ENCODE measurements at places on chromosomes 5 and 9.

DNA sequence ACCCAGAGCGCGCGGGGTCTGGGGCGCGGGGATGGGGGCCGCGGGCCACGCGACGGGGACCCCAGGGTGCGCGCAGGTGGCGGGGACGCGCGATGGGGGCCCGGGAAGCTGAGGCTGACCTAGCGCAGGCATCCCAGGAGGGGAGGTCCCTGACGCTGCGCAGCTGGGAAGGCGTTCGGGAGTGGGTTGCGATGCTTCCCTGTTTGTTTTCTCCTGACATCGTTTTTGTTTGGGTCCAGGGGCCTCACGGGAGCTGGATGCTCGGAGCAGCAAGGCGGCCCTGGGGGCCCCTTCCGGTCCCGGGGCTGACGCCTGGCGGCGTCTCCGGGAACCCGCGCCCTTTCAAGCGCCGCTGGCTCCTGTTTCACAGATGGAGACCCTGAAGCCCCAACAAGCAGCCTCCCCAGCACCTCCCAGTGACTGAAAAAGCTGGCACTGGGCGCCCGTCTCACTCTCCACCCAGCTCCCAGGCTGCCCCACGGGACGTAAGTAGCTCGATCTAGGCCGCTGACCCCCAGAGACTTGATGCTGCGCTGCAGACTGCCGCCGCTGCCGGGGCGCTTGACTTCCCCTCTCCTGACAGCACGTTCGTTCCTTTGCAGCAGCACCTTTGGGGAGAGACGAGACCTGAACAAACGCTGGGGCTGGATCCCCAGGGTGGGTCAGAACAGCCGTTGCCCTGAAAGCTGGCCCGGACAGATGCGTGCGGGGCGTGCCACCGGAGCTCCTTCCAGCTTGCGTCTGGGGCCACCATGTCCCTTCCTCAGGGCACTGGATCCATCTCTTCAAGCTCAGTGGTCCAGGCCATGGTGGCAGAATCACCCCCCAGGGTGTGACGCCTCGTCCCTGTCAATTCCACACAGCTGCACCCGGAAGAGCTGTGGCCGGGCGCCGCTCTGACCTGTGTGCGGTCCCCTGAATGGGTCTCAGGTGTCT lies 593 bp downstream of the BRD3OS start:
- peak; percentile 32 for DNase-seq

GRCh38 chr9:121735065-121735792 lies 83.8 kb downstream of the DAB2IP start:
- no peak for DNase-seq

DNA sequence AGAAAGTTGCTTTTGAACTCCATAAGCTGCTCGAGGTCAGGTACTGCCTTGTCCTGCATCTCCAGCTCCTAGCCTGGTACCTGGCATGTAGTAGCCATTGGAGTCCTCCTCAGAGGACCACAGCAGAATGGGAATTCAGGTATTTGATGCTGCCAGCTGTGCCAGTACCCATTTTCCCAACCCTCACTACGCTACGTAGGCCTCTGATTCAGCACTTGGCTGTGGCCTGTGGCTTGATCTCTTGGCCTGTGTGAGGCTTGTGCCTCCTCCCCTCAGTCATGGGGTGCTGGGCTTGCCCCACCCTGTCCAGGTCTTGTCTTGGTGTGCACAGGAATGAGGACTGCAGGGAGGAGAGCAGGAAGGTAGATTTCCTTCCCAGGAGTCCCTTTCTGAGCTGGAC lies 11.8 kb downstream of the OTULIN start:
- DNase-seq = no peak

DNA sequence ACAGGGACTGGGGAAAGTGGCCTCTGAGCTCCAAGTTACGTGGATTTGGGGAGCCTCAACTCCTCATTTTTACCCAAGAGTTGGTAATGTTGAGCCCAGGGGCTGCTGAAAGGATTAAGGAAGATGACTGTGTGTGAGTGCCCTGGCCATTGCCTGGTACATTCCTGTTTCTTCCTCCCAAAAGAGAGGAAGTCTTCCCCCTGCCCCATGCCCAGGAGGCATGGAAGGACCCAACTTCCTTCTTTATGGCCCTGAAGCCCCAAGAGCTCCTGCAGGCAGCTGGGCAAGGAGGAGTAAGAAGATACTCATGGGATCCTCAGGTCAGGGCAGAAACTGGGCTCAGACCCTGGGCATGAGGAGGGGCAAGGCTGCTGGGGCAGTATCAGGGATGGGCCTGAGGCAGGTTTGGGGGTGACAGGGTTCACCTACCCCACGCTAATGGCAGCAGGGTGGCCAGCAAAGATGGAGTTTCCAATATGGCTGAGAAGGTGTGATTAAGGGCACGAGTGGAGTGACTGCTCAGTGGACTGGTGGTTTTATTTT lies 118.3 kb upstream of the MVB12B start:
- no peak for DNase-seq

GRCh38 chr9:6938447-6938846 lies 180.7 kb downstream of the KDM4C start:
- no peak for DNase-seq

DNA sequence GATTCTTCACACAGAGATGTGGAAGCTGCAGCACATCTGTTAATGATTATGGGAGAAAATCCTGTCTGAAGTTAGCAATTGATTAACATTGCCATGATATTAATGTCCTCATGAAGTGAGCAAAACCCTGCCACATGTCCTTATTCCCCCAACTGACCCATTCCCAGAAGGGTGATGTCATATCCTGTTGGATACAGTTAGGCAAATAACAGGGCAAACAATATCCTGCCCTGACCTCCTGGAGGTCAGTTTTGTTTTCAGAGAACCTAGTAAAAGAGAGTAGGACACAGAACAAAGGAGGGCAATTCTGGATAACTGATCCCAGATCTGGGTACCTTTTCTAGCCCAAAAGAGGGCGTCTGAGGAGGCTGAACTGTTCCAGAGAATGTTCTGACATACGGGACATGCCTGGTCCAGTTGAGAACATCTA lies 11.0 kb downstream of the ABLIM3 start:
- no peak for DNase-seq

GRCh38 chr9:76876098-76876497 lies 29.8 kb downstream of the PRUNE2 start:
- DNase-seq = no peak

GRCh38 chr9:106864373-106865143 lies 1.6 kb downstream of the ZNF462 start:
- DNase-seq = no peak

- DNase-seq = no peak
These were observed 121.4 kb upstream of the C6 start for GRCh38 chr5:41334758-41335157.

GRCh38 chr5:107370396-107370968 lies 300.3 kb downstream of the EFNA5 start:
- DNase-seq = no peak

DNA sequence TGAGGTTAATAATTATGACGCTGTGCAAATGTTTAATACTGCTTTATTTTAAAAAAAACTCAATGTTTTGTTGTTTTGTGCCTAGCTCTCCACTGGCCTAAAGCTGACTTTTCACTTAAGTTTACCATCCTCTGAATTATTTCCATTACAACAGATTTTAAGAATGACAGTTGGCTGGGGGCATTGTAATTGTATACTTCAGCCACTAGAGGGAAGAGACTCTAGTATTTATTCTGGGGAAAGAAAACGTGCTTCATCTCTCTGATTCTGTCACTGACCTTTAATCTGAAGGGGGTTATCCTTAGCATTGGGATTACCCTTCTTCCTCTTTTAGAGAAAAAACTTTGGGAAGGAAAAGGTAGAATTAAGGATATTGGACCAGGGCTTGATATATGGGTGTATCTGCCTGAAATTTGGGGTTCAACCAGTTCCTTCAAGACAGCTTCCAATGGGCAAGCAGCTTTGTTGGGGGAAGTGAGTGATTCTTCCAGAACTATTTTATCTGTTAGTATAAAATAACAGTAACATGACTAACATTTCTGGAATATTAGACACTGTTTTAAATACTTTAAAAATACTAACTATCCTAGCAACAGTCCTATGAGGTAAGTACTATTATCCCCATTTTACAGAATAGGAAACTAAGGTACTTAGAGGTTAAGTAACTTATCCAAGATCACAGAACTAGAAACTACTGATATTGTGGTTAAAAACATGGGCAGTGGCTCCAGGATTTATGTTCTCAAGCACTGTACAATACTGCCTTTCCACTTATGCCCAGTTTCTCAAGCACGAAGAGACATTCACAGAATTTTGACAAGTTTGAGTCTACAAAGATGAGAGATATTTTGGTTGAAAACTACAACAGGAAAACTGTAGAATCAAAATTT lies 208.4 kb downstream of the CD180 start:
- DNase-seq = no peak

DNA sequence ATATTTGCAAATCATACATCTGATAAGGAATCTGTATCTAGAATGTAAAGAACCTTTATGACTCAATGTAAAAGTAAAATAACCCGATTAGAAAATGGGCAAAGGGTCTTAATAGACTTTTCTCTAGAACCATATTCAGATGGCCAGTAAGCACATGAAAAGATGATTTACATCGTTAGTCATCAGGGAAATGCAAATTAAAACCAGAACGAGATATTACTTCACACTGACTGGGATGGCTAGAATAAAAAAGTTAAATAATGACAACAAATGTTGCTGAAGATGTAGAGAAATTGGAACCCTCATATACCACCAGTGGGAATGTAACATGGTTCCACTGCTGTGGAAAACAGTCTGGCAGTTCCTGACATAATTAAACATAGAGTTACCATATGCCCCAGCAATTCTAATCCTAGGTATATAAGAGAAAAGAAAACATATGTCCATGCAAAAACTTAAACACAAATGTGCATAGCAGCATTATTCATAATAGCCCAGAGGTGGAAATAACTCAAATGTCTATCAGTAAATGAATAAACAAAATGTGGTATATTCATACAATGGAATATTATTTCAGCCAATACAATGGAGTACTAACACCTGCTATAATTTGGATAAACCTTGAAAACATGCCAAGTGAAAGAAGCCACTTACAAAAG lies 100.4 kb upstream of the MAMDC2 start:
- no peak for DNase-seq

DNA sequence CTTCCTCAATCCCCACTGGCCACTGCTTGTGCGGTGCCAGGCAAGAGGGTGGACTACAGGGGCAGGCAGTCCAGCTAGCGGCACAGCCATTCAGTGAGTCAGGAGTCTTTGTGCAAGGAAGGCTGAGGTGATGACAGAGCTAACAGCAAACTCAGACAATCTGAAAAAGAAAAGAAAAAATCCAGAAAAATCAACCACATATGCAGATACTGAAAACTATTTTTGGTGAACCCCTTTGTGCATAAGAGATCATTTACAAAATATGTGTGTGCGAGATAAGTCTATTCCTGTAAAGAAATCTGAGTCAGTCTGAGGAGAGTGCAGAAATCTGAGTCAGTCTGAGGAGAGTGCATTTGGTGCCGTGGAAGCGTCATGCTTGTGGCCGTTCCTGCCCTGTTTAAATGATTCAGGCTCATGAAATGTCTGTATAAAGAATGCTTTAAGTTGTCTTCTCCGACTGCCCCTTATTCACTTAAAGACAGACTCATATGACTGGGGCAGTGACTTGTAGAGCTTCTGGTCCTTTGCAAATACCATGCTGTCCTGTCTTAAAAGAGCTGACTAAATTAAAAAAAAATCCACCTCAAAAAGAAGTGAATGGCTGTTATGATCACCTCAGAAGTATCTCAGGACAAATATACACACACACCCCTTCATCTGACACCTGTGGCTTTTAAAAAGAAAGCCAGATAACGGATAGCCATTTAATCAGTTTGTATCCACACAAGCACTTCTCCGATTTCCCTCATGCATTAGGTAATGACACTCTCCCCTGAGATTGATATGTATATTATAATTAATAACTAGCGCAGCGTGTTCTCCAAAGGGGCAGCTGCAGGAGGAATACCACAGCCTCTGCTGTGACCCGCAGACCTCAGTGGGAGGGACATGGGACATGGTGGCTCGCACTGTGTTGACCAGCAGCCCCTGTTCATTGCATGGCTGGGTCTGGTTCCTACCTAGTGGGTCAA lies 47.3 kb downstream of the TRIO start:
- no peak for DNase-seq

GRCh38 chr5:136605638-136606037 lies 240.3 kb upstream of the TRPC7 start:
- DNase-seq = no peak

DNA sequence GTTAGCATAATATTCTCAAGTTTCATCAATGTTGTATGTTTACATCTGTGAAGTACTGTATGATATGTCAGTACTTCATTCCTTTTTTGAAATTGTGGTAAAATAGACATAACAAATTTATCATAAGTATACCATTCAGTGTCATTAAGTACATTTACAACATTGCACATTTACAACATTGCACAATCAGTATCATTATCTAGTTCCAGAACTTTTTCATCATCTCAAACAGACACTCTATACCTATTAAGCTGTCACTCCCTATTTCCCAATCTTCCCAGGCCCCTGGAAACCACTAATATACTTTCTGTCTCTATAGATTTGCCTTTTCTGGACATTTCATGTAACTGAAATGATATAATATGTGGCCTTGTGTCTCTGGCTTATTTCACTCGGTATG lies 75.1 kb upstream of the ATG10 start:
- DNase-seq = no peak

GRCh38 chr5:173228639-173229381 lies 6.2 kb downstream of the NKX2-5 start:
- no peak for DNase-seq

DNA sequence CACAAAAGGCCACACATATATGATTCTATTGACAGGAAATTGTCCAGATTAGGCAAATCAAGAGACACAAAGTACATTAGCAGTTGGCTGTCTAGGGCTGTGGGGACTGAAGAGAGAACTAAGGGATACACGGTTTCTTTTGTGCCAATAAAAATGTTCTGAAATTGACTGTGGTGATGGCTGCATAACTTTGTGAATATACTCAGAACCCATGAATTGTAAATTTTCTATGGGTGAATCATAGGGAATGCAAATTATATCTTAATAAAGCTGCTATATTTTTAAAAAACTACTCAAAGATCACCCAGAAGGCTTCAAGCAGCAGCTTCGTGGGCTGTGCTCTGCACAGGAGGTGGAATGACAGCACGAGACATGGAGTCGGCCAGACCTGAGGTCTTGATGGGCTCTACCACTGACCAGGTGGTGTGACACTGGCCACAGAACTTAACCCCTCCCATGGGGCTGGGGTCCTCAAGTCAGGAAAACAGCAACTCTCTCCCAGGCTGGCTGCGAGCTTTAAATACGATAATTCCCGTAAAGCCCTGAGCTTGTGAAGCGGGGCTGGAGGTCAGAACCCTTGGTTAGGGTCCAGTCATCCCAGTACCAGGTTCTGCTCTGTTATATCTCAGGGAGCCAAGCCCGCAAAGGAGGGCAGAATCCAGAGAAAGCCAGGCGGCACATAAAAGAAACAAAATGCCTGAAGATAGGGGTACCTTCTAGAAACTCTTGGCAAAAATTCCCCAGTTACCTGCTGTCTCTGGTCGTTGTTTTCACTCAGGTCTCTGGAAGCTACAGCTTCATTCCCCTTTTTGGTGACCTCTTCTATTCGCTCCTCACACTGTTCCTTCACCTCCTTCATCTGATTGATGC lies 59.1 kb downstream of the GOLM1 start:
- DNase-seq = no peak

GRCh38 chr9:107478805-107479204 lies 10.8 kb downstream of the KLF4 start:
- DNase-seq = no peak

- no peak for DNase-seq
These were observed 73.5 kb downstream of the BOD1 start for GRCh38 chr5:173542964-173543363.

GRCh38 chr5:122457178-122457826 lies 145.3 kb downstream of the SNCAIP start:
- DNase-seq = no peak

- DNase-seq = no peak
These were observed 3.2 kb downstream of the IRX2 start for GRCh38 chr5:2748179-2748860.

All from NCI-H1092 (cell line).